Mesenteric fat pad (tissue), 1 donor: ENCODE measurements at places on chromosomes 6 and 20. TPM values are rescaled to one million over a fixed set of nuclear protein-coding genes. Genes with fewer than 3 reads are reported as not detected.

GRCh38 chr6:3454273-3455010, 2.4 kb downstream of the SLC22A23 start:
- peak; percentile 28 for DNase-seq

GRCh38 chr20:34220561-34220960, 20.7 kb upstream of the ASIP start:
- DNase-seq = no peak

DNA sequence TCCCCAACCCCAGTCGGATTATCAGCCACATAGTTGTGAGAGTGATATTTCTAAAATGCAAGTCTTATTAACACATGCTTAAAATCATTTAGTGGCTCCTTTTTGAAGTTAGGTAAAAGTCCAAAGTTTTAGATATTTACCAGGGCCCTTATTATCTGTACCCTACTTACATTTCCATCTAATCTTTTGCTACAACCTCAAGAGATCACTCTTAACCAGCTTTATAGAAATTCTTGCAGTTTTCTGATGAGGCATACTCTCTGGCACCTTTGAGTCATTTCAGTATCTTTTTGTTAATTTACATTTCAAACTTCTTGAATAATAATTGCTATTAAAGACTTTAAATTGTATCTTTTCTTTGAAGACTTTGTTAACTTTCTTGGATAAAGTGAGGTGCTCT, 453.3 kb downstream of the RFPL4B start:
- DNase-seq = no peak

- peak; percentile 93 for DNase-seq
These were observed 72.9 kb downstream of the SNX5 start for GRCh38 chr20:17895641-17896171.

LGSN gene
- not detected for total RNA-seq
